ENCODE measurements at places on chromosomes 5 and 9.
A peak's percentile ranks its signal among the peaks of the same experiment; 100 is the strongest.

DNA sequence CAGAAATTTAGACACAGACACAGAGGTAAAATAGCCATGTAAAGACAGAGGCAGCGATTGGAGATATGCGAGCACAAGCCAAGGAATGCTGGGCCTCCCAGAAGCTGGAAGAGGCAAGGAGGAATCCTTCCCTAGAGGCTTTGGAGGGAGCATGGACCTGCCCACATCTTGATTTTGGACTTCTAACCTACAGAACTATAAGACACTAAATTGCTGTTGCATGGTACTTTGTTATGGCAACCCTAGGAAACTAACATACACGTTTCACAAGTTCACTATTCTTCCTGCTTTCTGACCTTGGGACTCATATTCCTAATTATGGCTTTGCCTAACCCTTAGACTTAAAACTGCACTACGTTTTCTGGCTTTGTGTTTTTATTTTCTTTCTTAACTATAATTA lies 4.6 kb upstream of the LURAP1L start:
- no peak for DNase-seq

DNA sequence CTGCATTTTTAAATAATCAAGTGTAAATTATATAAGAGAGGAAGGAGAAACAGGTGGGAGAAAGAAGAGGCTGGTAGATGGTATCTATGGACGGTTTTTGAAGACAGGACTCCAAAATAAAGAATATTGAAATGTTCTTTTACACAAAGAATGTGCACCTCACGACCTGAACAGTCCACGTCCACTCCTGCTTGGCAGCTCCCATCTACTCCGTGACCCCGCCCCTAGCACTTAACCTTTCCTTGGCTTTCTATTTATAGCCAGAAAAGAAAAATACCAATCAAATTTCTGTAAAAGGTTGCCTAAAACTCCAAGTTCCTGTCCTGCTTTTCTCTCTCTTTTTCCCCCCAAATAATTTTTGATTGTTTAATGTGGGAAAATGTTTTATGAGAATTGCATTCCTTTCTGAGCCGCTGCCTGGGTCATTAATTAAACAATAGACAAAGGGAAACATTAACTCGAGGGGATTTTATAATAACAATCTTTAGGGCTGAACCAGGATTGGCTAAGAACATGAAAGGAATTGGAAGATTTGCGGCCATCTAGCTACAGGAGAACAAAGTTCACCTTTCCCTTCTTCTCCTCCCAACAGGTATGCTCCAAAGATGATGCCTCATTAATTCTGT lies 173.6 kb upstream of the MAP3K1 start:
- DNase-seq: no peak

GRCh38 chr5:116881921-116882531 lies 307.4 kb upstream of the SEMA6A start:
- no peak for DNase-seq

DNA sequence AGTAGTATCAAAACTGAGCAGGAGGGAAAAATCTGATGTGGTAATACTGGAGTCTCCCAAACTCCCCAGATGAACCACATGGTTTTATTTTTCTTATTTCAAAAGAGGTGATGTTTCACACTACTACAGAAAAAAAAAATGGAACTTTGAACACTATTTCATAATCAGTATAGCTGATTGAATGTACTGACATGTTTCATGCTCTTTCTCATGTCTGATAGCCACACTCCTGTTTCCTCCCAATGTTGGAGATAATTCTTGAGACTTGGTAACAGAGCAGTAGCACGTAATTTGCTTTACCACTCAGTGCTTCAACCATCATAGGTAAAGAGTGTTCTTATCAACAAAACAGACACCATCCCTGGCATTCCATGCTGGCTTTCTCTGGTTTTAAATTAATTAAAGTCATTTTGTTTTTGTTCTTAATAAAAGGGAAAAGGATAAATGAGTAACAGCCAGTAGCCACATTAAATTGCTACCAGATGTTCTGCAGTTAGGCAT lies 85.2 kb downstream of the MUSK start:
- DNase-seq: no peak

DNA sequence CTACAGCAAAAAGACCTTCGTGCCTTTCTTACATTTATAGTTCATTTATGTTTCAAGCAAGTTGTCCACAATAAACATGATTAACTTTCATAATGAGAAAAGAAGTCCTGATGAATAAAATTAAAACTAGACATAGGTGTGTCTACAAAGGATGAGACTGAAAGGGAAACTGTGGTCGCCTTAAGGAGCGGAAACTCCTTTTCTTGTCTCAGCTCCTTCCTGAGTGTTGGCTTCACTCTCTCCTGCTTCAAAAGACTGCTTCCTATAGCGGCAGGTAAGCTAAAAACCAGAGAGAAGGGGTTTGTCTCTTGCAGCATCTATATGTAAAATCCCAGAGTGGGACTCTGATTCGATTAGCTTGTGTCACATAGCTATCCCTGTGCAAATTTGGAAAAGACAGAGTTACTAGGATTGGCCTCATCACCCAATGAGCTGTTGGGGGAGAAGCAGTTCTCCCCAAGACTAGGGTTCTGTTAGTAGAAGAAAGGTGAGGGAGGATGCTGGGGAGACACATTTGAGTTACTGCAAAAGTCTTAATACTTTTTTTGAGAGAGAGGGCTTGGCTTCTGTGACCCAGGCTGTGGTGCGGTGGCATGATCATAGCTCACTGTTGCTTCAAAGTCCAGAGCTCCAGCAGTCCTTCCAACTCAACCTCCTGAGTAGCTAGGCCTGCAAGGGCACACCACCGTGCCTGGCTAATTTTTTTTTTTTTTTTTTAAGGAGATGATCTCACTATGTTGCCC lies 16.8 kb upstream of the CTSL start:
- DNase-seq: no peak

- no peak for DNase-seq
Measured at GRCh38 chr9:444528-444927, 229.9 kb downstream of the DOCK8 start.

DNA sequence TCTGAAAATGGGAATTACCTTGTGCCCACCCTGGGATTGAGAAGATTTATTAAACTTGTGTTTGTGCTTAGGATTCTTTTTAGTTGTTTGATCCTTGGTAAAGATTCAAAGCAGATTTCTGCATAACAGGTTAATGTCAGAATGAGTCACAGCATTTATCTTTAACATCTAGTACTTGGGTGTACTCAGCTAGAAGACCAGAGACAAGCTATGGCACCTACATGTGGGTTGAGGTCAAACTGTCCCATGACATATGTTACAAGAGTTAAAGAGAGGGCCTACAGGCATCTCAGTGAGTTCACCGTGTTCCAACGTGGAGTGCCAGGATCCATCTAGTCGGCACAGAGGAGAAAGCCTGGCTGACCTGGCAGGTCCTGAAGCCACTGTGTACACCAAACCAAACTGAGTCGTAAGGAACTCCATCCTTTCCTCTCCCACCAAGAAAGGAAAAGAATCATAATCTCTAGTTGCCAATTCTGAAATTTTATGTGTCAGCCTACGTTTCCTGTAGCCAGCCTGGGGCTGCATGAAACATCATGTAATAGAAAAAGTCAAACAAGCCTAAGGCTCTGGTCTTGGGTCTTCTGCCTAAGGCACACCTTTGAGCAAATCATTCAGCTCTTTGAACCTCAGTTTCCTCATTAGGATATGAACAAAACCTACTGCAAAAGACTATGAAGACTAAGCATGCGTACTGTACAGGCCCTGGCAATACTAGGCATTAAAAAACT lies 73.7 kb downstream of the RCL1 start:
- DNase-seq: no peak

- DNase-seq: peak; percentile 22
Measured at GRCh38 chr5:173926359-173926758, 38.2 kb downstream of the CPEB4 start.

GRCh38 chr9:3150074-3150473 lies 306.2 kb upstream of the PUM3 start:
- no peak for DNase-seq
